ENCODE measurements at places on chromosomes 1 and 21.

DNA sequence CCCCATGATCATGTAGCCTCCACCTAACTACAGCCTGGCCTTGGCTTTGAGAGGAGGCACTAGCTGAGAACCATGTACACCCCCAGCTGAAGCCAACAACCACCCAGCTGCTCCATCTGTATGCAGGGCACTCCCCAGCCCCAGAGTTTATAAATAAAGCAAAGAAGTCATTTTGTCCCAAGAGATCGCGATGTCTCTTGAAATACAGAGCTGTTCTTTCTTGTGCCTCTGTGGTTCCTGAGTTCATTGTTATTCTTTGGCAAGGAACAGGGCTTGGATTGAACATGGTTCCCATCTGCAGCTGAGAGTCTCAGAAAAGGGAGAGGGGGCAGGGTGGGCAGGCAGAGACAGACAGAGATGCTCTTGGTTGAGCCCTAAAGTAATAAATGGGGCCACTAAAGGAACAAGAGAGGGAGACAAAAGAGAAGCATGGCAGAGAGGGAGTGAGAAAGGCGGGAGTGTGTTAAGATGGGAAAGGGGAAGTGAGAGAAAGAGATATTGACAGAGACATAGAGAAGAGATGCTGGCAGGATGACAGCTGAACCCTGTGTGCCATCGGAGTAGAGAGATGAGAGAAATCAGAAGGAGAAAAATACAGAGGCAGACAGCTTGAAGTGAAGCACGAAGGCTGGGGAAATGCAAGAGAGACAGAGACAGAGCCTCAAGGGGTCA, 63.3 kb downstream of the TNR start:
- no peak for DNase-seq

DNA sequence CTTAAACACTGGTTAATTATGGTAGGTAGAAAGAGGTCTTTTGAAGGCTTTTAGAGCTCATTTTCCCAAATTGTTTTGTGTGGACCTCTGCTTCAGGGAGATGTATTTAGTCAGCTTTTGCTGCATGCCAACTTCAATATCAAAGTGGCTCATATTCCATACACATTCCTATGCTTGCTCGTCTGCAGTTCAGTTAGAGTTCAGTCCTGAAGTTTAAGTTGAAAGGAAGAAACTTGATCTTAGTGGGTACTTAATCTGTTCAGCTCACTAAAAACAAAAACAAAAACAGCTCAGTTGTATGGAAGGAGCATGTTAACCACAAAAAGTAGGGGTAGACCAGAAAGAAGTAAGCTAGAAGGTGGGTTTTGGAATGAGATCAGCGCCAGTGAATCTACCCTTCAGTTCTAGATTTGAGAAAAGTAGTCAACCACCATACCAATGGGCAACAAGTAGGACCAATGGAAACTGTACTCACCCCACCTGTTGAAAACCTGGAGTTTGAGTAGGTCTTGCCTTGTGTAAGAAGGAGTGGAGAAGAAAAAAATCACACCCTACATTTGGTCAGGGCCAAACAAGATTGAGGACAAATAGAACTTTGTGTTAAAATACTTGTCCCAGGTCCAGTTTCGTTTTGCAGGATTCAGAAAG, 58.0 kb downstream of the LEPR start:
- DNase-seq = no peak

DNA sequence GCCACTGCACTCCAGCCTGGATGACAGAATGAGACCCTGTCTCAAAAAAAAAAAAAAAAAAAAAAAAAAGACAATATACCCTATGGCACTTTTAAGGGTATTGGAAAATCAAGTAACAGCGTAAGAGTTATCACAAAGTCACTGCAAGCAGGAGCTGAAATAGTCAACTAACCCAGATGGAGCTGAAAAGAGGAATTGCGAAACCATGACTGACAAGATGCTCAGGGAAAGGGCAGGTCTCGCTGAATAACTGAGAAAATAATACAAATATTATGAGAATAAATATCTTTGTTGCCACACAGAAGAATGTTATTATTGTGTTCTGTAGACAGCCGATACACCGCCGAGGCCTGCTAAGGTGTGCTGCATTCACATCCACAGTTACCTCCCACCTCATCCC, 17.8 kb downstream of the HLCS start:
- DNase-seq = no peak

GRCh38 chr1:28526886-28527285, 21.0 kb downstream of the RCC1 start:
- DNase-seq = no peak

DNA sequence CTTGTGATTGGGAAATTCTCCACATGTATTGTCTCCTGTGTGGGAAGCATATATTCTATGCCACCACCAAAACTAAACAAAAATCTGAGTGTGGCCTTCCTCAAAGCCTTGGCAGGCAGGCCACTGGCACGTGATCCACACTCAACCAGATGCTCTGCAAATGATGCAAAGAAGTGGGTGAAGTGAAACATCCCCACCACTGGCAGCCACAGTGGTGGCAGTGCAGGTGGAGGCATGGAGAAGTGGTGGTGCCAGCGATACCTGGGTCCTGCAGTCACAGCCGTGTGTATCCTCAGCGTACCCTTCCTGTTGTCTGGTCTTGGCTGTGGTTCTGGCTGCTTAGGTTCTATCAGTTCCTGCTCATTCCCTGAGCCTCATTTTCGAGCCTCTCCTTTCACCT, 65.2 kb downstream of the PLPPR5 start:
- no peak for DNase-seq

DNA sequence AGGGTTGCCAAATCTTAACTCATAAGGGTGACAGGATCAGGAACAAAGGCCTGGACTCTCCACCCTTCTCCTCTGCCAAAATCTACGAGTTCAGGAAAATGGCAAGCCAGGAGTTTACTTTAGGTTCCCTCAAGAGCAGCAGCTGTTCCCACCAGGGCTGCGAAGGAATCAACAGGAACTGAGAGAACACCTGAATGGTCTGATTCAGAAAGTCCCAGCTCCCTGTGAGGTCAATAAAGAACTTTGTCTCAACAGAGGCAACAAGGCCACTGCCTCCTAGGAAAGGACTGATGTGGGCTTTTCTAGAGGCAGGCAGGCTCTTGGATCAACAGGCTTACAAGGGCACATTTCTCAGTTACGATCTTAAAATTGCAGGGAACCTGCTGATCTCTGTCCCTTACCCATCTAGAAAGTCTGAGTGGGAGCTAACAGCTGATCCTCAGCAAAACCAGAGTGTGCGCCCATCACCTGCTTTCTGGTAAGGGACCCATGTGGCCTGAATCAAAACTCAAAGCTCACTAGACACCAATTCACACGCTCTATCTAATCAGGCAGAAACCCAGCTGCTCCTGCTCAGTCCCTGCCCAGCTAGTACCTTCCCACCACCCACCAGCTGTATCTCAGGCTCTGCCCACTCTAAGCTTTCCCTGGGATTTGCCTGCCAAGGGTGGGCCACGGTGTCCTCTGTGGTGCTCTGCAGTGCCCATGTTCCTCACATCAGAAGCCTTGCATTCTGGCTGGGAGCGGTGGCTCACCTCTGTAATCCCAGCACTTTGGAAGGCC, 83.1 kb downstream of the CAPZB start:
- no peak for DNase-seq

GRCh38 chr1:67840449-67840848, 7.2 kb upstream of the GNG12 start:
- DNase-seq = no peak

GRCh38 chr1:187067160-187067559, 238.4 kb downstream of the PLA2G4A start:
- DNase-seq = no peak

GRCh38 chr1:192974701-192975100, 84.5 kb downstream of the UCHL5 start:
- no peak for DNase-seq

DNA sequence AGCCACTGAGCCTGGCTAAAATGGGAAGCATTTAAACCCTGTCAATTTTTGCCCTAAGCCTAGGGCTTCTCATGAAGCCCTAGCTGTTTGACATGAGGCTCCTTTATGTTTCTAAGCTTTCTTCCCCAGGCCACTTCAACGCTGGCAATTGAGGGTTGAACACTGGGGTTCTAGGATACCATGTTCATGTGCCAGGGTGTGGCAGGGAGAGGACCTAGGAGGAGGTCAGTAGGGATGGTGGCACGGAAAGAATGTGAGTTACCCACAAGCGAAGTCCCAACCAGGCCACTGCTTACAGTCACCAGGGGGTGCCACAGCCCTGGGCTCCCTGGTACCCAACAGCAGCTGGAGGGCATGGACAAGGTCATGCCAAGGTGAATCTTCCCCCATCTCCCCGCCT, 90.8 kb upstream of the AJAP1 start:
- no peak for DNase-seq

GRCh38 chr1:210372491-210372890, 43.8 kb downstream of the HHAT start:
- no peak for DNase-seq

DNA sequence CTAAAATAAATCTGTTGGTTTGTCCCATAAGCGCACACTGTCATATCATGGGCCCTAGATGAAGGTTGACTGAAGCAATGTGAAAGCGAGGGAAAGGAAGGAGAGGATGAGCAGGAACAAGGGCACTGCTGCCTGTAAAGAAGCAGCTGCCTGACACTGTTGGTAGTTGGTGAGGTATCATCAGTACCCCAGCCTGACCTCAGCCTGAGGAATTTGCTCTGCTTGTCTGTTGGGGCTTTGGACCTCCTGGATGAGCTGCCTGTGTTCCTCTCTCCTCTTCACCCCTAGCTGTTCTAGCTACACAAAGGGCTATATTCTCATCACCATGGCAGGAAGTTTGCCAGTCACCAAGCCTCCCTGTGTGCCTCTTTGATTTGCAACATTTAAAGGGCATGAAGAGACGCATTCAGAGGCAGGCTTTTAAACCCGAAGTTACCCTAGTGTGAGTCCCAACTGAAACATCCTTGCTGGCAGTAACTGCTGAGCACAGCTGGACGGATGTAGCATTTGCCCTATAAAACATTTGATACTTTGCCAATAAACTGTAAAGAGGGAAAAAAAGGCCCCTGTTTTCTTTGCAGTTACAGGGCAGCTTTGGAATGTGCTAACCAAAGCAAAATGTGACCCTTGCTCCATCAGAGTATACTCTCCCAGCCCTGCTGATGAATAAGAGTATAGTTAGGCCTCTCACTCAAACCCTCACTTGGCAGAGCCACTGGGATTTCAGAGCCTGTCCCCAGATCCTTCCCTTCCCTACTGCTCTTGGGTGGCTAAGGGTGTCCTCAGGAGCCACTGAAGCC, 22.2 kb upstream of the SPATA6 start:
- DNase-seq = no peak
